ENCODE measurements at places on chromosomes 5 and 9. TPM values are rescaled to one million over a fixed set of nuclear protein-coding genes. Genes with fewer than 3 reads are reported as not detected.

Gene PDCD1LG2
- total RNA-seq = 4.7 TPM

Gene DBH
- not detected for total RNA-seq

Gene TNFSF15
- total RNA-seq = 0.08 TPM

Gene DAPK1
- total RNA-seq = 1.6 TPM

Gene UNC13B
- total RNA-seq = 8.0 TPM

Gene ADAMTS2
- 29.2 TPM for total RNA-seq

Gene ZNF462
- total RNA-seq = 16.8 TPM

Gene SPEF2
- total RNA-seq = 1.8 TPM

Gene PRDM12
- not detected for total RNA-seq
